ENCODE measurements at places on chromosomes 7 and 10.

DNA sequence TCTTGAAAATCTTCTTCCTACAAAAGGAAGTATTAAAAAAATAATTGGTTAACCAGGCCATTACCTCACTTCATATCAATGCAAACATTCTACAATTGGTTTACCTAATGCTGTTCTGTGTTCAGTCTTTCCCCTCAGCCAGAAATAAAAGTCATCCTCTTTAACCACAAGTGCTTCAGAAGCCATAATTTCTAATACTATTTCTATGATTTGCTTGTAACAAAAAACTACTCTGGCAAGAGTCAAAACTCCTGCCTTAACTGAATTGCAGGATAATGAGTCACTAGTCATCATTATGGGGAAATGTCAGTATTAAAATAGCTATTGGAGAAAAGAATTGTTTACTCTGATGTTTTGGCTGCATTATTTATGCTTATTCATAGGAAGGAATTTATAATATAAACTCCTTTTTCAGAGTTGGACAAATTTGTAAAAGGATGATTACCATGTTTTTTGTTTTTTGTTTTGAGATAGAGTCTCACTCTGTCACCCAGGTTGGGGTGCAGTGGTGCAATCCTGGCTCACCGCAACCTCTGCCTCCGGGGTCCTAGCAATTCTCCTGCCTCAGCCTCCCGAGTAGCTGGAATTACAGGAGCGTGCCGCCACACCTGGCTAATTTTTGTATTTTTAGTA is 55.5 kb upstream of the ODAD2 start:
- no peak for DNase-seq

DNA sequence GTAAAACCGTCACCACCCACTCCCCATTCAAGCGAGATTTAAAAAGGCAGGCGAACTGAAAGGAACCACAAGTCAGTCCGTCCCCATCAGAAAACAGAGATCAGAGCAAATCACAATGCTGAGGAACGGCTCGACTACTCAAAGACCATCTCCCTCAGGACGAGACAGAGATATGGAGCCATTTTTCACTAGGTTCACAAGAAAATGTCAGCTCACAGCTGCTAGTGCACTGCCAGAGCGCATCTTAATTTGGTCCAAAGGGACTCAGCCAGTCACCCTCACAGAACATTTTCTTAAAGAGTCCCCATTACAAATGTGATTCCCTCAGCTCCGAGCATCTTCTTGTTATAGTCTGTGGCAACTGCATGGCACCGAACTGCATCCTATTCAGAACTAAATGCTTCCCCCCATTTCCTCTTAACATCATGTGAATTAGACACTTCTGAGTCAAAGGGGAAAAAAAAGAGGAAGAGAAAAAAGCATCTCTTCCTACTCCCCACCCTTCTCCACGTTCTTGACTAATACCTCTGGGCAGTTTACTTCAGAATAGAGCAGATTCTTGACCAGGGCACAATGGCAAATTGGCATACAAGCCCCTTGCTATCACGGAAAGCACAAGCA is 683.9 kb downstream of the MAGI2 start:
- no peak for DNase-seq

DNA sequence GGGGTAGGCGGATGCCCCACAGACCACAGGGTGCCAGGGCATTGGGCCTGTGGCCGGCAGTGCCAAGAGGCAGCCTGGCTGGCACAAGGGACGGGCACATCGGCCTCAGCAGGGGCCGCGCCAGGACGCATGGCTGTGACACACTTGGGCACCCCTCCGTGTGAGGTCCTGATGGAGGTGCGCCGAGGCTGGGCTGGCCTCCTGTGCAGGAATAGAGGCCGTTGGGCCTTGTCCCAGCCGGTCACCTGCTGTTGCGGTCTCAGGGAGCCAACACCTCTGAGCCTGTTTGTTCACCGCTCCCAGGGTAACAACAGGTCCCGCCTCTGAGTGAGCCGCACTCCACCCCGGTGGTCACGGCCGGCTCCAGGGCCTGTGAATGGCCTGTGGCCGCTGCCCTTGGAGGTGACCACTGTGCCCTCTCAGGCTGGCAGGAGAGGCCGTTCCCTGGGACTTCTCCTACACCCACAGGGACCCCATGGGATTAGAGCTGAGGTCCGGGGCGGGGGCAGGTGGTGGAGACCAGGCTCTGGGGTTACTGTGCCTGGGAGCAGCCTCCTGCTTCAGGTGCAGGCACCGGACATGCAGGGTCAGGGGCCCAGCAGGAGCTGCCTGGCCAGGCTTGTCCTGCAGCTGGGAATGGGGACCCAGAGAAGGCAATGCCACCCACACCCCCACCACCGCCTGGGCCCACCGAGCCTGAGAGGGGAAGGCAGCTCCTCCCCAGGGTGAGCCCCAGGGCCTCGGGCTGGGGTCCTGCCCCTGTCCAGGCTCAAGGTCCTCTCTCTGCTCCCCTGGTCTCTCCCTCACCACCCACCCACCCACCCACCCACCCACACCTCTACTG is 12.0 kb downstream of the PWWP2B start:
- DNase-seq, result no peak

- DNase-seq, result peak; percentile 5
These were observed 10.2 kb downstream of the CCDC6 start for GRCh38 chr10:59896191-59896590.

- no peak for DNase-seq
These were observed 49.0 kb upstream of the PODXL start for GRCh38 chr7:131605280-131605878.
